ENCODE measurements at places on chromosomes 6 and 20. TPM values are rescaled to one million over a fixed set of nuclear protein-coding genes. Genes with fewer than 3 reads are reported as not detected.

- H3K27ac ChIP-seq, result no peak overlapping the region
- H3K27me3 ChIP-seq, result no peaks in the 10 kb centered on the region
- no peaks in the 10 kb centered on the region for H3K36me3 ChIP-seq
- H3K4me1 ChIP-seq, result peaks cover 31% of the 10 kb centered on the region
- H3K4me3 ChIP-seq, result peak overlapping the region; percentile 48
Observed at GRCh38 chr6:30769088-30769852, 24.9 kb upstream of the IER3 start.

Gene ARHGAP40
- total RNA-seq, result 0.28 TPM

- H3K36me3 ChIP-seq, result no peaks in the 10 kb centered on the region
- no peak overlapping the region for H3K4me3 ChIP-seq
- no peaks in the 10 kb centered on the region for H3K4me1 ChIP-seq
- no peak overlapping the region for H3K27ac ChIP-seq
Observed at GRCh38 chr20:17142666-17143065, 84.2 kb upstream of the PCSK2 start.

DNA sequence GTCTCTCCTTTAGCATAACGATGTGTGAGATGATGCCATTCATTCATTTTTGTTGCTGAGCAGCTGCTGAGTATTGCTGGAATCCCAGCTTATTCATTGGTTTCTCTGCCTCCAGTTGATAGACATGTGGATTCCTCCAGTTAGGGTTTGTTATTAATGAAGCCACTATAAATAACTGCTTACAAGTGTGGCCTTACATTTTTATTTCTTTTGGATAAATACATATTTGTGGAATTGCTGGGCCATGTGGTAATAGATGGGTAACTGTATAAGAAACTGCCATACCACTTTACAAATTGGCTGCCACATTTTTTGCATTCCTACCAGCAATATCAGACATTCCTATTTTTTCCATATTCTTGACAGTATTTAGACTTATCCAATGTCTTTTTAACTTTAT lies 2.6 kb upstream of the HLA-B start:
- H3K4me1 ChIP-seq, result peaks cover 14% of the 10 kb centered on the region
- no peak for DNase-seq
- peak overlapping the region; percentile 100 for H3K27ac ChIP-seq
- H3K27me3 ChIP-seq, result no peaks in the 10 kb centered on the region

DNA sequence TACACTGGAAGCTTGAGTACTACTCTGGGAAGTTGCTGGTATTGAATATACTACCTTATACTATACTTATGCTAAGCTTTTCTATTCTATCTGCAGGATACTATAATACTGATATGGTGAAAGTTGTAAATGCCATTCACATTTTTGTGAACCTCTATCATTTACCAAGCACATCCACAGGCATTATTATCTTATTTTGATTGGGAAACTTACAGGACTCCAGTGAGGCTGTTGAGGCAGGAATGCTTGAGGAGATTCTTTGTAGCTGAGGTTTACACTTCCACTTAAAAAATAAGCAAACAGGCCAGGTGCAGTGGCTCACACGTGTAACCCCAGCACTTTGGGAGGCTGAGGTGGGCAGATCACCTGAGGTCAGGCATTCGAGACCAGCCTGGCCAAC lies 442.9 kb downstream of the QKI start:
- DNase-seq, result no peak
- H3K27ac ChIP-seq, result no peak overlapping the region
- H3K4me3 ChIP-seq, result no peak overlapping the region

DNA sequence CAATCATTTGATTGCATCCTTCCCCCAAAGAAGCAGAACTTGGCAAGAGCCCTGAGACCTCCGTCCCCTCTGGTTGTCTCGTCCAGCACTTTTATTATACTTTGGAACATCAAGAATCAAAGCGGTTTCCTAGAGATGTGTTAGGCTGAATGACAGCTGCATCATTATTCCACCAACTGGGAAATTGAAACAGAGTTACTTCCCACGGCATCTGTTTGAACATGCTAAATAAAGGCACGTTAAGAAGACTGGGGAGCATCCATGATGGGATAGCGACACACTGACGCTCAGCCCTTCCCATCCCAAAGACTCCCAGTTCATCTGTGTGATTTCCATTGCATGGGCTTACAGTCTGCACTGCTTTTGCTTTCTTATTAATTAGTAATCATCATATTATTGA lies 147.8 kb downstream of the TBC1D7 start:
- H3K27me3 ChIP-seq, result no peaks in the 10 kb centered on the region
- no peaks in the 10 kb centered on the region for H3K4me1 ChIP-seq
- no peaks in the 10 kb centered on the region for H3K36me3 ChIP-seq
- DNase-seq, result no peak

GRCh38 chr6:78771586-78771985 lies 95.8 kb upstream of the IRAK1BP1 start:
- no peak overlapping the region for H3K4me3 ChIP-seq

Gene SPDEF
- total RNA-seq, result 0.35 TPM

Gene OR2J3
- not detected for total RNA-seq

Gene NT5DC1
- total RNA-seq, result 38.1 TPM

- no peaks in the 10 kb centered on the region for H3K27me3 ChIP-seq
- no peak for DNase-seq
- no peak overlapping the region for H3K4me3 ChIP-seq
- H3K4me1 ChIP-seq, result peaks cover 10% of the 10 kb centered on the region
- peak overlapping the region; percentile 17 for H3K27ac ChIP-seq
- H3K36me3 ChIP-seq, result no peaks in the 10 kb centered on the region
Observed at GRCh38 chr6:89372506-89372901, 20.0 kb upstream of the UBE2J1 start.

- no peak overlapping the region for H3K27ac ChIP-seq
- H3K4me3 ChIP-seq, result no peak overlapping the region
- peaks cover 14% of the 10 kb centered on the region for H3K27me3 ChIP-seq
- no peak for DNase-seq
- H3K4me1 ChIP-seq, result no peaks in the 10 kb centered on the region
- H3K36me3 ChIP-seq, result no peaks in the 10 kb centered on the region
Observed at GRCh38 chr20:44054118-44054517, 132.9 kb downstream of the JPH2 start.

- H3K27ac ChIP-seq, result no peak overlapping the region
- DNase-seq, result no peak
- peaks cover 14% of the 10 kb centered on the region for H3K4me1 ChIP-seq
- H3K4me3 ChIP-seq, result no peak overlapping the region
Observed at GRCh38 chr6:27128311-27129094, 119.0 kb upstream of the PRSS16 start.

Gene CNKSR3
- total RNA-seq, result 0.09 TPM

Gene F13A1
- not detected for total RNA-seq

GRCh38 chr6:23985015-23985414 lies 141.0 kb upstream of the NRSN1 start:
- no peak overlapping the region for H3K4me3 ChIP-seq
- DNase-seq, result no peak
- no peaks in the 10 kb centered on the region for H3K36me3 ChIP-seq
- no peaks in the 10 kb centered on the region for H3K4me1 ChIP-seq
- H3K27me3 ChIP-seq, result no peaks in the 10 kb centered on the region
- no peak overlapping the region for H3K27ac ChIP-seq

DNA sequence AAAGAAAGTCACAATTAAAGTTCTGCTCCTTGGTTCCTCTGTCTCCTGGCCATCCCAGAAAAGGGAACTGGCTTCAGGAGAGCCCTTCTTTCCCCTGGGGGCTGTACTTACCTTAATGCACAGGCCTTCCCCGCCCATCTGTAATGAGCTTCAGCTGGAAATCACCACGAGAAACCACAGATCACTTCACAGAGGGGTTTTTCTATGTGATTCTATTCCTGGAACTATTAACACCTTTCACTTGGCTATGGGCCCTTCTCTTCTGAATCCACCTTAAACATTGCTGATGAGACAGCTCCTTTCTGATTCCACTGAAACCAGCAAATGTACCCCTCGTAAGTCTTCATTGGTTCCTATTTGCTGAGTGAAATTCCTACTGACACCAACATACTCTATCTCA lies 80.7 kb downstream of the FOXF2 start:
- no peak overlapping the region for H3K27ac ChIP-seq
- no peak overlapping the region for H3K4me3 ChIP-seq
- peaks cover 5% of the 10 kb centered on the region for H3K27me3 ChIP-seq
- no peak for DNase-seq
- H3K4me1 ChIP-seq, result no peaks in the 10 kb centered on the region

Gene RUNX2
- total RNA-seq, result 24.5 TPM

Gene TCF15
- not detected for total RNA-seq

Gene MAS1
- total RNA-seq, result not detected

Gene HSPA1B
- total RNA-seq, result 67.9 TPM

DNA sequence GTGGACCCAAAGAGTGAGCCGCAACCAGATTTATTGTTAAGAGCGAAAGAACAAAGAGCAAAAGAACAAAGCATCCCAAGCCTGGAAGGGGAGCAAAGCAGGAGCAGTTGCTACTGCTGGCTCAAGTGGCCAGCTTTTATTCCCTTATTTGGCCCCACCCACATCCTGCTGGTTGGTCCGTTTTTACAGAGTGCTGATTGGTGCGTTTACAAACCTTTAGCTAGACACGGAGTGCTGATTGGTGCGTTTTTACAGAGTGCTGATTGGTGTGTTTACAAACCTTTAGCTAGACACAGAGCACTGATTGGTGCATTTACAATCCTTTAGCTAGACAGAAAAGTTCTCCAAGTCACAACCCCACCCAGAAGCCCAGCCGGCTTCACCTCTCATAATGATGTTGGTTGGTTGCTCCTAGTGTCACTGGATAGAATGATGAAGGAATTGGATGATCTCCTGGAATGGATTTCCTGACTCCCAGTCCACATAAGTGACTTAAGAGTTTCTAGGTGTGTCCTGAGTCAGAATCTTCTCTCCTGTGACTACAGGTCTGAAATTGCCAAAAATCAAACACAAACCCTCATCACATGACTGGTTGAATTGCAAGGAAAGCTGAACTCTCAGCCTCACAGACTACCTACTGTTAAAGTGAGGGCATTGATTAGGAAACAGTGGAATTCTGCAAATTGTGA lies 52.1 kb upstream of the CAP2 start:
- H3K4me3 ChIP-seq, result no peak overlapping the region
- no peaks in the 10 kb centered on the region for H3K27me3 ChIP-seq
- no peaks in the 10 kb centered on the region for H3K36me3 ChIP-seq
- no peak overlapping the region for H3K27ac ChIP-seq
- no peaks in the 10 kb centered on the region for H3K4me1 ChIP-seq
- DNase-seq, result no peak

Gene CNR1
- not detected for total RNA-seq

GRCh38 chr20:9103955-9104354 lies 35.1 kb downstream of the PLCB4 start:
- H3K4me1 ChIP-seq, result no peaks in the 10 kb centered on the region
- no peak overlapping the region for H3K4me3 ChIP-seq
- no peak overlapping the region for H3K27ac ChIP-seq
- H3K27me3 ChIP-seq, result no peaks in the 10 kb centered on the region
- no peak for DNase-seq

GRCh38 chr6:138648127-138648526 lies 125.4 kb upstream of the CCDC28A start:
- no peaks in the 10 kb centered on the region for H3K4me1 ChIP-seq
- no peak overlapping the region for H3K4me3 ChIP-seq
- DNase-seq, result no peak
- no peak overlapping the region for H3K27ac ChIP-seq
- no peaks in the 10 kb centered on the region for H3K27me3 ChIP-seq

Gene HFE
- total RNA-seq, result 2.0 TPM

- H3K27ac ChIP-seq, result no peak overlapping the region
- no peaks in the 10 kb centered on the region for H3K36me3 ChIP-seq
- no peaks in the 10 kb centered on the region for H3K27me3 ChIP-seq
- H3K4me1 ChIP-seq, result no peaks in the 10 kb centered on the region
- DNase-seq, result no peak
- no peak overlapping the region for H3K4me3 ChIP-seq
Observed at GRCh38 chr6:2429460-2429859, 184.1 kb upstream of the GMDS start.

DNA sequence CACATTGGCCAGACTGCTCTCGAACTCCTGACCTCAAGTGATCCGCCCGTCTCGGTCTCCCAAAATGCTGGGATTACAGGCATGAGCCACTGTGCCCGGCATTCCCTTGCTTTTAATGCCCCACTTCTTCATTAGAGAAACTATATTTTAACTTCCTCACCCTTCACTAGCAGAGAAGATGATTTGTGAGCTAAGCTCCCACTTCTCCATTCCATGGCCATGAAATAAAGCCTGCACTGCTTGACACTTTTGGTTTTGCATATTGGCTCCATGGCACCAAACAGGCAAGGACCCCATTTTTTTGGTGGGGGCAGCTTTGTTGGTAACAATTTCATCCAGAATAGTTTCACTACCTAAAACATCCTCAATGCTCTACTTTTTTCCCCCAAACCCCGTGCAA lies 145.3 kb downstream of the TFAP2B start:
- DNase-seq, result no peak
- H3K36me3 ChIP-seq, result no peaks in the 10 kb centered on the region
- no peaks in the 10 kb centered on the region for H3K4me1 ChIP-seq
- no peak overlapping the region for H3K27ac ChIP-seq
- H3K27me3 ChIP-seq, result no peaks in the 10 kb centered on the region
